Aorta (tissue), 5 donors: ENCODE measurements at places on chromosomes 4 and X. TPM values are rescaled to one million over a fixed set of nuclear protein-coding genes. Genes with fewer than 3 reads are reported as not detected.
A peak's percentile ranks its signal among the peaks of the same experiment; 100 is the strongest.

GRCh38 chr4:73311428-73311827 is 52.8 kb upstream of the ANKRD17 start:
- no peak for DNase-seq

- DNase-seq, result no peak
Observed at GRCh38 chr4:169142391-169142790, 128.4 kb downstream of the SH3RF1 start.

DNA sequence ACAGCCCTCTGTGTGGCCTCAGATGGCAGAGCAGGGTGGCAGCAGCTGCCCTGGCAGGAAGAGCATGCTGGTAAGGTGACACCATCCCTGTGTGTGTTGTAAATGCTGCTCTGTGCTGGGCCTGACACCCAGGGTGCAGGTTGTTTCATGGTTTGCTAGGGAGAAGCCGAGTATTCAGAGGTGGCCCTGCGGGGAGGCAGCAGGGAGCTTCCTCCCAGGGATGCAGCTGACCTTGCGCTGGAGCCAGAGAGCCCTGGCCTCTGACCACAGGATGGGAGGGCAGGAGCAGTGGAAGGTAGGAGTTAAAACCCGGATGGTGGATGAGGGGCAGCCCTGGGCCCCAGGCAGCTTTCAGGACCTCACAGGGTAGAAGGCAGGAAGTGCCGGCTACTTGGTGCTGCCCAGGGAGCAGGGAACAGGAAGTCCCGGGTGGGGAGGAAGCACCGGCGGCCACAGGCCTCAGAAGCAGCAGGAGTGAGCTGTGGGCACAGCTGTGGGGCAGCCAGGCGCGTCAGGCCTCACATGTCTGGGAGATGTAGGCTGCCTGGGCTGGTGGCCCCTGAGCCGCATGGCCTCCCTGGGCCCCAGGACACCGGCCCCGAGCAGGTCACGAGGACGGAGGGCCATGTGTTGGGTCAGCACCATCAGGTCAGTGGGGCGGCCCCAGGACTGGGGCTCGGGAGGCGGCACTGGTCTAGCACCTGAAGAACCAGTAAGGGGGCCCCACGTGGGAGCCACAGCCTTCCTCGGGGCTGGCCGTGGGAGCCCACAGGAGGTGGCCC is 19.1 kb downstream of the SH3BP2 start:
- peak; percentile 93 for DNase-seq

GRCh38 chr4:116899561-116899960 is 185.8 kb downstream of the TRAM1L1 start:
- DNase-seq, result no peak

- no peak for DNase-seq
Observed at GRCh38 chrX:30702736-30703135, 49.5 kb downstream of the GK start.

GRCh38 chr4:14225688-14226207 is 598.2 kb upstream of the BOD1L1 start:
- DNase-seq, result no peak

DNA sequence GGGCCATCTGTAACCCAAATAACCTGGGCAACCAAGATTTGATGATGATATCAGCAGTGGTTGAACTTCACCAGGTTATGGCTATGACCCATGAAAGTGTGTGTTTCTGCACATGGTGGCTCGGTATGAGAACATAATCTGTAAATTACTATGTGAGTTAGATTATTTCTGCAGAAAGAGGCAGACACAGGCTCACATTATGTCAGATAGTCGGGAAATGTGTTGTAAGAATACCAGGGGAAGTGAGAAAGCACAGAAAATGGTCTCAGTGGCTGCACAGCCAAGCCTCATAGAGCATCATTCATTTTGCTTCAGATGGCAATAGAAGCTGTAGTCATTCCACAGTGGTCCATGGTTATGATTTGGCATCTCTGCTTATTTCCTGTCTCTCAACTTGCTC is 63.0 kb upstream of the RBPJ start:
- DNase-seq, result no peak

DNA sequence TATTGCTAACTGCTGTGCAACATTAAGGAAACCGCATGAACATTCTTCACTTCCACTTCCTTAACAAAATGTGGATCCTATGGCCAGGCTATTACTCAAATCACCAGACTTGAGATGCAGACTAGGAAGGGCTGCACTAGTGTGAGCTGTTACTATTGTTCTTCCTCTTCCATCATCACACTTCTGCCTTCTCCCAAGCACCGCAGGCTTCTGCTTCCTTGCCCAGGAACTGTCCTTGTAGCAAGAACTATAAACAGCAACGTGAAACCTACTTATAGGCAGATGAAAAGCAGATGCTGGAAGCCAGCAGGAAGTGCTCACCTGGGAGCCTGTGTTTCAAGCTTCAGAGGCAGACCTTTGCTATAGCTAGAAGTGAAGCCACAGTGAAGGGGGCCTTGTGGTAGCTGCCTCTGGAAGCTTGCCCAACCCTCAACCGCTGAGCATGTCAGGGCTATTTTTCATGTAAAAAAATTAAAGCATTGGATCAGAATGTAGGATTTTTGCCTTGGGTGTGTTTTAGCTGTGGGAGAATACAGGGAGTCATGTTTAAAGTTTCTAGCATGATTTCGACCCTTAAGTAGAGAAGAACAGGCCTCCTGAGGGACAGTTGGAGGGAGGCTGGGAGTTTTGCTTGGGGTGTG is 43.9 kb downstream of the CLNK start:
- no peak for DNase-seq

DNA sequence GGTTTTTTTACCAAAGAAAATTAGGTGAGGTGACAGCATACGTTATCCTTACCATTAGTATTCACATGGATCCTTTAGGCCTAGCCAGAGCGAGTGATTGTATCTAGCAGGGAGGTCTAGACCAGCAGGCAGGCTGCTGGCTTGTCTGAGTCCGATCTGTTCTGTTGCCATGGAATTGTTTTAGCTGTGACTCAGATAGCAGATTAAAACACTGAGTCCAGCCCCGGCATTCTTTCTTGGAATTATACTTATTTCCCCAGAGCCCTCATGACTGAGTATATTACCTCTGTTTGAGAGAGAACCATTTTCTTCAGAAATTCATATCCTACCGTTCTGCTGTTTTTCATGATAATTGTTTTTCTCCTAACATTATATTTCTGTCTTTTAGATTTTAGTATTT is 37.4 kb downstream of the OCRL start:
- DNase-seq, result peak; percentile 55

DNA sequence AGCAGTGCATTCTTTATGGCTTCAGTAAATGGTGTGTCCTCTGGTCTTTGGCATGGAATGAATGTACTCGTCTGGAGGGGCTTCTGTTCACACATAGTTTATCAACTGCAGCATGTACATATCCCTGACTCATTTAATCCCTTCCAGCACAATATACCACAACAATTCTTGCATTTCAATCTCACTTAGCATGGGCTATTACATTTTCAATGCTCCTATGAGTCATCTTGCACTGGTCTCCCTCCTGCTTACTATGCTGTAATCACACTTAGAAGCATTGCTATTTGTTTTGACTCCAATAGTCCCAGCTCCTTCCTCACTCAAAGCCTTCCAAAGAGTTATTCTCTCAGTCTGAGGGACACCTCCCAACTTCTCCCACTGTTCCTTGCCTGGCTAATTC is 180.9 kb upstream of the NUDT10 start:
- no peak for DNase-seq

Gene AGA
- total RNA-seq, result 18.6 TPM
